ENCODE measurements at places on chromosomes 6 and 20.

GRCh38 chr20:36737183-36737499, 8.7 kb downstream of the NDRG3 start:
- DNase-seq = no peak
- H3K27me3 ChIP-seq = no peaks in the 10 kb centered on the region
- no peak overlapping the region for H3K27ac ChIP-seq
- H3K4me1 ChIP-seq = peaks cover 35% of the 10 kb centered on the region

- peak overlapping the region; percentile 69 for H3K4me3 ChIP-seq
- peak overlapping the region; percentile 91 for H3K27ac ChIP-seq
- DNase-seq = peak; percentile 80
- peaks cover 46% of the 10 kb centered on the region for H3K4me1 ChIP-seq
Observed at GRCh38 chr6:27668442-27669294, 195.8 kb upstream of the ZNF184 start.

DNA sequence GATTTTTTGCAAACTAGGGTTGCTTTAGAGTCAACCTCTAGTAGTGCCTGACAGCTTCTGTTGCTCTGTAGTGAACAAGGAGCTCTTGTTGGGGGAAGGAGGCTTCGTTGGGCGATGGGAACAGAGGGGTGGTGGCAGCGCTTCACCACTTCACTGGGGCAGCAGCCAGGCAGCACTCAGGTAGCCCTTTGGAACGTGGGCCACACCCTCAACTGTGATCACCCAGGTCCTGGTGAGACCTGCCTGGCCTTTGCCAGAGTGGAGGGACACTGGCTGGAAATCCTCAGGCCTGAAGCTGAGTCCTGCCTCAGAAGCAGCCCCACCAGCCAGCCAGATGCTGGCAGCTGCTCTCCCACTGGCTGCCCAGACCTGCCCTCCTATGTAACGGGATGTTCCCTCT, 10.4 kb upstream of the EDN3 start:
- no peak overlapping the region for H3K27ac ChIP-seq
- H3K27me3 ChIP-seq = peaks cover 11% of the 10 kb centered on the region
- H3K4me3 ChIP-seq = no peak overlapping the region
- H3K36me3 ChIP-seq = no peaks in the 10 kb centered on the region
- H3K4me1 ChIP-seq = peaks cover 2% of the 10 kb centered on the region

DNA sequence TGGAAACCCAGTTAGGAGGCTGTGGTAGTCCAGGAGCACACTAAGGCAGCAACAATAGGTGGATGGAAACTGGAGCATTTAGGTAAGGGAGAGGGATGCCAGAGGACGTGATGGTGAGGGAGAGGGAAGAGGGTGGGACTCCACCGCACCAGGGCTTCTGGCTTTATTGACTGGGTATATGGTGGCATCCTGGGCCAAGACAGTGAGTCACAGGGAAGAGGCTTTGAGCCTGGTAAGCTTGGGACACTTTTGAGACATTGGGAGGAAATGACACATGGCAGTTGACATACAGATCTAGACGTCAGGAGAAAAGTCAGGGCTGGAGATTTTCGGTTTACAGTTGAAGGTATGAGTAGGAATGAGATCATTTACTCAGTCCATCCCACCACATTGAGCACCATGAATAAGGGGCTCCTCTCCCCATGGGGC, 14.9 kb downstream of the NT5E start:
- peak; percentile 63 for DNase-seq
- H3K27ac ChIP-seq = peak overlapping the region; percentile 99
- H3K27me3 ChIP-seq = no peaks in the 10 kb centered on the region
- peak overlapping the region; percentile 61 for H3K4me3 ChIP-seq
- H3K4me1 ChIP-seq = peaks cover 80% of the 10 kb centered on the region

DNA sequence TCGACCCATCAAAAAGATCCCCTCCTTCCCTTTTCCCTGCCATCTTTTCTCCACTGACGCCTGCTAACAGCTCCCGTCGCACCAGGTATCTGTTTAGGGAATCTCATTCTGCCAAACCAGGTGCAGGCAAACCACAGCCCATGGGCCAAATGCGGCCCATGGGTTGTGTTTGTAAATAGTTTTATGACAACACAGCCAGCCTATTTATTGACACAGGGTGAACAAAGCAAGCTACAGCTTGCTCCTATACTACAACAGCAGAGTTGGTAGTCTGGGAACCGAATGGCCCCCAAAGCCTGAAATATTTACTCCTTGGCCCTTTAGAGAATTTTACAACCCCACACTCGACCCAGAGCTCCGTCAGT, 16.4 kb downstream of the NFATC2 start:
- H3K4me3 ChIP-seq = peak overlapping the region; percentile 73
- DNase-seq = no peak
- peak overlapping the region; percentile 100 for H3K27ac ChIP-seq
- peaks cover 85% of the 10 kb centered on the region for H3K4me1 ChIP-seq
- H3K36me3 ChIP-seq = peaks cover 71% of the 10 kb centered on the region
- no peaks in the 10 kb centered on the region for H3K27me3 ChIP-seq

DNA sequence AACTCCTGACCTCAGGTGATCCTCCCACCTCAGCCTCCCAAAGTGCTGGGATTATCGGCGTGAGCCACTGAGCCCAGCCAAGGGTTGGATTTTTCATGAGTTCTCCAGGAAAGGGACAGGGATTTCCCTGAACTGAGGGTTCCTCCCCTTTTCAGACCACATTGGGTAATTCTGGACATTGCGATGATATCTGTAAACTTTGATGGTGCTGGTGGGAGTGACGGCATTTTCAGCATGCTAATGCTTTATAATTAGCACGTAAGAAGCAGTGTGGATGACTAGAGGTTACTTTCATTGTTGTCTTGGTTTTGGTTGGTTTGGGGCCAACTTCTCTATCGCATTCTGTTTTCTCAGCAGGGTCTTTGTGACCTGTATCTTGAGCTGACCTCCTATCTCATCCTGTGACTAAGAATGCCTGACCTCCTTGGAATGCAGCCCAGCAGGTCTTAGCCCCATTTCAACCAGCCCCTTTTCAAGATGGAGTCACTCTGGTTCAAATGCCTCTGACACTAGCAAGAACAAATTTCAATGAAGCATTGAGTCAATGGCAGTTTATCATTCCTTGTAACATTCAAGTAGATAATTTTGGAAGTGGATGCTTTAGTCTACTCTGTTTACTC, 156.5 kb downstream of the TTLL2 start:
- DNase-seq = no peak
- no peak overlapping the region for H3K27ac ChIP-seq
- no peaks in the 10 kb centered on the region for H3K36me3 ChIP-seq
- H3K4me3 ChIP-seq = no peak overlapping the region
- peaks cover 43% of the 10 kb centered on the region for H3K27me3 ChIP-seq

DNA sequence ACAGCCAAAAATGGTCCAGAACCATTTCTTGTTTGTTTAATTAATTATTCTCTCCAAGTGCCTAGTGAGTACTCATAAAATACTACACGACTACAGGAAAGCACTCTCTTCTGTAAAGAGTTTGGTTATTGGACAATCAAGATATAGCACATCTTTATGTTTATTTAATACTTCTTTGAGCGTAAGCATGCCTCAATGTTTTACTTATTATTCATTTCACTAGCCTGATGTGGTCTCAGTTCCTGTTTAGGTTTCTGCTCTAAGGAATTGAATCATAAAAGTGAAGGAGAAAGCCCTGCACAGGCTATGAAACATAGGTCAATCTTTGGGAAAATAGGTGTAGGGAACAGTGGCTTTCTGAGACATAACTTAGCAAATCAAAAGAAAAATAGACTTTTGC, 45.9 kb upstream of the AIG1 start:
- no peaks in the 10 kb centered on the region for H3K27me3 ChIP-seq
- DNase-seq = no peak
- no peak overlapping the region for H3K4me3 ChIP-seq
- peaks cover 10% of the 10 kb centered on the region for H3K4me1 ChIP-seq

DNA sequence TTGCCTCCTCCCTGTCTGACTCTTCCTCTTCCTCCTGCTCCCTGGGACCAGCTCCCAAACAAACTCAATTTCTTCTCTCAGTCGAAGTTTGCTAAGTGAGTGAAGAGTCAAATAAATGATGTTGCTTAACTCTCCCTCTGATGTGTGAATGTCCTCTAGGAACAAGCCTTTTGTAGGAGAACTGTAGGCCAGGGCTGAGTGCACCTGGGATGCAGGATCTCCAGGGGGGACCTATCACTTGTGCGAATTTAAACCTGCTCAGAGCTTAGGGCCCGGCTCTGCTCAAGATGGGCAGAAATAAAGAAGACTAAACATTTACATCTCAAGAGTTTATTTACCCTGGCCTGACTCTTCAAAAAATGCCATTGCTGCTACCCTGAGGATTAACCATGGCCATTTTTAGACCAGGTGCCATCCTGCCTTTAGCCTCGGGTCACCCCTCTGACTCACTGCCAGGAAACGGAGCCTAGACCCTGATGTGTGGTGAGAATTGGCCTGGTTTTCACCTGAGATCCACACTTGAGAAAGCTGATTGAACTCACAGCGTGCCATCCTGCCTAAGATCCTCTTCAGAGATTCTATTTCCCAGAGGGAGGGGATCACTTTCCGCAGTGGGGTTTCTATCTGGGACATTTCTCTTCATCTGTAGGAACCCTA, 63.6 kb upstream of the CD93 start:
- no peaks in the 10 kb centered on the region for H3K36me3 ChIP-seq
- peaks cover 21% of the 10 kb centered on the region for H3K4me1 ChIP-seq
- H3K27ac ChIP-seq = no peak overlapping the region
- H3K4me3 ChIP-seq = no peak overlapping the region

DNA sequence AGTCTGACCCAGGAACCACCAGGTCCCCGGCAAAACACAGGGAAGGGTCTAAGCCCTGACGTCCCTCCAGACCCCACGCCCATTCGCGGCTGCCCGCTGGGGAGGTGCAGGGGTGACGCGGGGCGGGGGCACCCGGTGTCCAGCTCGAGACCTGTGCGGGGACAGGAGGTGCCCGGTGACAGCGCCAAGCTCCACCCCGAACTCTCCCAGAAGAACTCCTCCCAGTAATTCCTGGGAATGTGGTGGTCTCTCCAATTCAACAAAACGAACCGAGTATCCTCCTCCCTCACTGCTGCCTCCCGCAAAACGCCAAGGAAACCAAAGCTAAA, 164.1 kb upstream of the PDE10A start:
- DNase-seq = no peak
- H3K27me3 ChIP-seq = peaks cover 24% of the 10 kb centered on the region
- H3K36me3 ChIP-seq = no peaks in the 10 kb centered on the region
- peaks cover 4% of the 10 kb centered on the region for H3K4me1 ChIP-seq
- H3K4me3 ChIP-seq = no peak overlapping the region
- no peak overlapping the region for H3K27ac ChIP-seq

- peaks cover 8% of the 10 kb centered on the region for H3K27me3 ChIP-seq
- no peak for DNase-seq
- no peak overlapping the region for H3K4me3 ChIP-seq
- H3K4me1 ChIP-seq = peaks cover 18% of the 10 kb centered on the region
- H3K36me3 ChIP-seq = no peaks in the 10 kb centered on the region
- H3K27ac ChIP-seq = no peak overlapping the region
Observed at GRCh38 chr6:135922174-135922573, 70.7 kb downstream of the PDE7B start.

- no peak overlapping the region for H3K27ac ChIP-seq
- no peaks in the 10 kb centered on the region for H3K36me3 ChIP-seq
- H3K4me1 ChIP-seq = no peaks in the 10 kb centered on the region
- no peak overlapping the region for H3K4me3 ChIP-seq
- peaks cover 20% of the 10 kb centered on the region for H3K27me3 ChIP-seq
Observed at GRCh38 chr6:52741872-52742271, 21.4 kb downstream of the GSTA2 start.

GRCh38 chr6:168102315-168102985, 23.4 kb upstream of the FRMD1 start:
- peaks cover 65% of the 10 kb centered on the region for H3K27me3 ChIP-seq
- H3K36me3 ChIP-seq = no peaks in the 10 kb centered on the region
- no peak for DNase-seq
- H3K27ac ChIP-seq = no peak overlapping the region

DNA sequence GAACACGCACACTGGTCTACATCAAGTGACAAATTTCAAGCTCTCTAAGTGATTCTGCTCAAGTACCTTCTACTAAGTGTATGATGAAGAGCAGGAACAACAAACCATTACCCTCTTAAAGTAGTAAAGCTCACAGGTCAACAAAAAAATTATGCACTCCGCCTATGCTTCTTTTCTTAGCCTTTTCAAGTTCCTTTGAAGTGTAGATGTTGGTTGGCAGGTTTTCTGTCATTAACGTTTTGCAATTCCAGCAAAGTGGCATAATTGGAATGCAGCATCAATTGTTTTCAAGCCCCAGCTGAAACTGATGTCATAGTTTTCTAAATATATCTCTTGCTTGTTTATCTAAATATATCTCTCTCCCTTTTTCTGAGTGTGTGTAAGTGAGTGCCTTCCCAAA, 396.9 kb upstream of the EYS start:
- H3K27me3 ChIP-seq = no peaks in the 10 kb centered on the region
- H3K27ac ChIP-seq = no peak overlapping the region
- H3K36me3 ChIP-seq = no peaks in the 10 kb centered on the region
- H3K4me1 ChIP-seq = no peaks in the 10 kb centered on the region
- no peak overlapping the region for H3K4me3 ChIP-seq
- DNase-seq = no peak
